Calu3 (cell line): ENCODE measurements at places on chromosomes 1 and 21. TPM values are rescaled to one million over a fixed set of nuclear protein-coding genes. Genes with fewer than 3 reads are reported as not detected.

DNA sequence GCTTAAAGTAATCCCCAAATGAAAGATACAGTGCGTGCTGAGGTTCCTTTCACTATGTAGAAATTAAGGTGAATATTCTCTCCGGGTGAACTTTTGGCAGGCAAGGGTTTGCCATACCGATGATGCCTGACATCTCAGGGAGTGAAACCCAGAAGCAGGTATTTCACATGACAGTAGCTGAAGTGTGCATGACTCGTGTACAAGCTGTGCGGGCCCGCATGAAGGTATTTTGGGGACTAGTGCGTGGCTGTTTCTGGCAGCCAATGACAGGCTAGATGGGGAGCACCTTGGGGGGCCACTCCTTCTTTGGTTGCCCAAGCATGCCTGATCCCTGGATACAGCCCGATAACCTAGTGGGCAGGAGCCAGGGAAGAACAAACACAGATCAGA lies 569.0 kb downstream of the SMYD3 start:
- H3K27ac ChIP-seq: no peak overlapping the region
- no peaks in the 10 kb centered on the region for H3K27me3 ChIP-seq
- H3K4me3 ChIP-seq: no peak overlapping the region
- no peak for DNase-seq

DNA sequence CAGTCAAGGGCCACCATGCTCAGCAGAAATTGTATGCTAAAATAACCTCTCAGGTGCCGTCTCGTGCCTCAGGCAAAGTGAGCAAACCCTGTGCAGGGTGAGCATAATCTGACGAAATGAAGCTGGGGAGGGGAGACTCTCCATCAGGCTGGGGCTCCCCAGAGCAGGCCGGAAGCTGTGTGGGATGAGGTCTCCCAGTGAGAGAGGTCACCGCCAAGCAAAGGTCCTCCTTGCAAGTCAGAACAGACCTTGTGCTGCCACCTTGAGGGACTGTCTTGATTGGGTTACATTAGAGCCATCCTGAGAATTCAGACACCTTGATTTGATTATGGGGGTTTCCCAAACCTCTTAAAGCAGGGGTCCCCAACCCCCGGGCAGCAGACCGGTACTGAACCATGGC lies 64.2 kb downstream of the ZNF684 start:
- H3K4me1 ChIP-seq: peaks cover 8% of the 10 kb centered on the region
- no peak for DNase-seq
- peaks cover 17% of the 10 kb centered on the region for H3K27me3 ChIP-seq

GRCh38 chr1:165403835-165404482 lies 41.0 kb downstream of the RXRG start:
- H3K36me3 ChIP-seq: no peaks in the 10 kb centered on the region
- no peak overlapping the region for H3K4me3 ChIP-seq
- peak; percentile 57 for DNase-seq
- no peak overlapping the region for H3K27ac ChIP-seq

DNA sequence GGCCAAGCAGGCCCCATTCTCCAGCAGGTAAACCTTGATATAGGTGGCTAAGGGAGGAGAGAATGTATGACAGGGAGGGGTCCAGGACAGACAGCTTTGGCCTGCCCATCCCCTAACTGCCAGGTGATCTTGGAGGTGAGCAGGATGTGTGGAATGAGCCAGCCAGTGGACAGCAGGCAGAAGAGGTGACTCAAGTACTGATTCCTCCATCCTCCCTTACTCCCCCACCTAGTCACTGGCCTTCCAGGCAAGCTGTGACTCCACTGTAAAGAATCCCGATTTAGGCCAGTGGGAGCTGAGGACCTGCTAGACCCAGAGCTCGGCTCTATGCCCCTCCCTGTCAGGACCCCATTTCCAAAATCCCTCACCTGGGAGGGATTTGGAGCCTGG lies 36.6 kb downstream of the RIMS3 start:
- peaks cover 27% of the 10 kb centered on the region for H3K27me3 ChIP-seq
- H3K4me3 ChIP-seq: no peak overlapping the region
- no peaks in the 10 kb centered on the region for H3K4me1 ChIP-seq
- no peaks in the 10 kb centered on the region for H3K36me3 ChIP-seq
- DNase-seq: no peak

DNA sequence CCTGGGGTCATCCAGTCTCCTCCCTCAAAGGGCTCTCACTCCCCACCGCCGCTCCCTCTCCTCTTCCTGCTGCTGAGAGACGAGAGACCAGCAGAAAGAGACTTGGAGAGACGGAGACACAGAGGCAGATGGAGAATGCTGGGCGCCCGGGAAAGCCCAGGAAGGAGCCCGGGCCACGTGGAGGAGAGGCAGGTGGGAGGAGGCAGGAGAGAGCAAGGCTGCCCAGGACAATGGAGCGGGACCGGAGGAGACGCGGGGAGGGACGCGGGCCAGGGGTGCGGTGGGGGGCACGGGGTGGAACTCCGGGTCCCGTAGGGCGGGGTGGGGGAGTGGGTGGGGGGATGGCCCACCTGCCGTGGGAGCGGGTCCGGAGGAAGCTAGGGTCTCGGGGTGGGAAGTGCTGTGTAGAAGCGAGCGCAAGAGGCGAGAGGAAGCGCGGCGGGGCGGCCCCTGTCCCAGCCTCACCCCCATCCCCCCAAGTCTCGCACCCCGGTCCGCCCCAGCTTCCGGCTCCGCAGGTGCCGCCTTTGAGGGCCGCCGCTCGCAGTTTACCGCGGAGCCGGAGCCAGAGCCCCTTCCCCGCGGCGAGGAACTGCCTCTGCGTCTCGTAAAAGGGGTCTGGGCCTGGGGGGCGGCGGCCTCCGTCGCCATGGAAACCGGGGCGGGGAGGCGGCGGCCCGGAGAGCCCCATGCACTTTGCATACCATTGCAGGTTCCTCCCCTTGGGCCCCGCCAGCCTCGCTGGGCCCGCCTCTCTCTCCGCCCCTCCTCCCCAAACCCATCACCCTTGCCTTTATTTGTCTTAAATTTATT lies 11.7 kb upstream of the EPHA2 start:
- H3K4me1 ChIP-seq: peaks cover 43% of the 10 kb centered on the region
- H3K27me3 ChIP-seq: no peaks in the 10 kb centered on the region
- peak overlapping the region; percentile 61 for H3K4me3 ChIP-seq
- peaks cover 35% of the 10 kb centered on the region for H3K36me3 ChIP-seq

- no peak overlapping the region for H3K27ac ChIP-seq
- no peaks in the 10 kb centered on the region for H3K27me3 ChIP-seq
- no peak overlapping the region for H3K4me3 ChIP-seq
- DNase-seq: no peak
- peaks cover 36% of the 10 kb centered on the region for H3K36me3 ChIP-seq
- H3K4me1 ChIP-seq: no peaks in the 10 kb centered on the region
Measured at GRCh38 chr1:230246551-230246950, 179.5 kb downstream of the GALNT2 start.

DNA sequence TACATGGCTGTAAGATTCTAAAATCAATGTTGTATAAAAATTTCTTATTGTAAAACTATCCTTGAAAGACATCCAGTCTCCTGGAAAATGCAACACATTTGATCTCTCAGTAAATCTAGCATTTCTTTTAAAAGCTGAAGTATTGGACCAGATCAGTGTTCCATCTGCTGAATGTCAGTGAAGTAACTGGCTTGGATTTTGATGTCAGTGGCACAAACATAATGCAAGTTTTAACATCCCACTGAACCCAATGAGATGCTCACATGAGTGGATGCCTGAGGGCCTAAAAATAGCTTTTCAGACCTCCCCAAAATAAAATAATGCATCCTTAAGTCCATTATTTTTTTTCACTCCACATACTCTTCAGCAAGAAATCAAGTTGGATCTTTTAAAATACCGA lies 1432.2 kb downstream of the MRPL39 start:
- H3K27ac ChIP-seq: no peak overlapping the region
- no peaks in the 10 kb centered on the region for H3K36me3 ChIP-seq
- DNase-seq: no peak
- H3K4me3 ChIP-seq: no peak overlapping the region
- no peaks in the 10 kb centered on the region for H3K27me3 ChIP-seq

GRCh38 chr1:160308451-160309184 lies 23.7 kb upstream of the PEX19 start:
- DNase-seq: no peak
- H3K4me1 ChIP-seq: no peaks in the 10 kb centered on the region

- no peaks in the 10 kb centered on the region for H3K36me3 ChIP-seq
- H3K4me3 ChIP-seq: no peak overlapping the region
- H3K27ac ChIP-seq: no peak overlapping the region
- no peak for DNase-seq
- H3K4me1 ChIP-seq: no peaks in the 10 kb centered on the region
Measured at GRCh38 chr1:176786274-176786673, 323.3 kb downstream of the PAPPA2 start.

GRCh38 chr1:217494767-217495166 lies 136.1 kb downstream of the GPATCH2 start:
- no peaks in the 10 kb centered on the region for H3K4me1 ChIP-seq
- no peak overlapping the region for H3K4me3 ChIP-seq
- no peaks in the 10 kb centered on the region for H3K27me3 ChIP-seq
- no peak for DNase-seq
- H3K27ac ChIP-seq: no peak overlapping the region

- no peak for DNase-seq
- H3K36me3 ChIP-seq: peaks cover 11% of the 10 kb centered on the region
- H3K27me3 ChIP-seq: no peaks in the 10 kb centered on the region
- H3K4me3 ChIP-seq: no peak overlapping the region
Measured at GRCh38 chr1:165678509-165678908, 19.9 kb downstream of the ALDH9A1 start.

- no peaks in the 10 kb centered on the region for H3K36me3 ChIP-seq
- peaks cover 12% of the 10 kb centered on the region for H3K4me1 ChIP-seq
- DNase-seq: no peak
- H3K4me3 ChIP-seq: no peak overlapping the region
Measured at GRCh38 chr1:85417876-85418275, 47.1 kb downstream of the DDAH1 start.

DNA sequence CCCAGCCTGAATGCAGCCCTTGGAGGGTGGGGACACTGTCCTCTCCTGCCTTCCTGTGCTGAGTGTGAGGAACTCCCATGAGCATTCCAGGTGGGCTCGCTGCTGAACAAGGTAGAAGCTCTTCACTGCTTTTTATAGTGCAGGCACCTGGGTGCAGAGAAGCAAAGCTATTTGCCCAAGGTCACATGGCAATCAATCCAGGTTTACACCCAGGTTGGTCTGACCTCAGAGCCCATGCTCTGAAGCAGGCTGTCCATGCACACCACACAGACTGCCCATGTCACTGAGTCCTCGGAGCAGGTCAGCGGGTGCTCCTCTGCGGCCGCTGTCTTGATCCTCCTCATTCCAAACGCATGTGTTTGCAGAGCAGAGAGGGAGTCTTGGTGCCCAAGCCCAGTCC lies 323.4 kb upstream of the VAMP3 start:
- H3K36me3 ChIP-seq: no peaks in the 10 kb centered on the region
- no peak for DNase-seq
- H3K27ac ChIP-seq: no peak overlapping the region
- H3K27me3 ChIP-seq: peaks cover 8% of the 10 kb centered on the region
- H3K4me1 ChIP-seq: no peaks in the 10 kb centered on the region

DNA sequence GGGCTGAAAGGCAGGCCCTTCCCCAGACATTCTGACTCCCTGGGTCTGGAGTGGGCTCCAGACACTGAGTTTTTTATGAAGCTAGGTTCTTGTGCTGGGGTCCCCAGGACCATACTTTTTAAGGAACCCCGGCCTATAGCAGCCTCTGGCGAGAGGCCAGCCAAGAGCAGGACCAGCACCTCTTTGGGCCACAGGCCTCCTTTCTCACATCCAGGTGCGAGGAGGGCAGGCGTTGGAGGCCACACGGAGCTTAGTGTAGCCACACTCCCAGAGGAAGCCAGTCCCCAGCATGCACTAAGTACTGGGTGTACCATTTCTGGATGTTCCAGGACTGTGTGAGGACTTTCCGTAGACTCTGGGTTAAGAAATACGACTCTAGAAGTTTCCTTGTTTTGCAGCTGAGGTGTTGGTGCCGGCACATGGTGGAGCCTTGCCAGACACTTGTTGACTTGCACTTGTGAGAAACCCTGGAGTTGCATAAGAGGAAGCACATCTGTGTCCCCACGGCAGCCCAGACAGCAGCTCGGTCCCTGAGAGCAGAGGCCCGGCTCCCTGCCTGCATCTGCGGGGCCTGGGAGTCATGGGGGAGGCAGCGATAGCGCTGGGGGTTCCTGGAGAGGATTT lies 122.2 kb upstream of the VAMP3 start:
- H3K36me3 ChIP-seq: peaks cover 6% of the 10 kb centered on the region
- no peaks in the 10 kb centered on the region for H3K4me1 ChIP-seq
- no peak overlapping the region for H3K27ac ChIP-seq

- no peaks in the 10 kb centered on the region for H3K27me3 ChIP-seq
- H3K27ac ChIP-seq: no peak overlapping the region
- no peak for DNase-seq
- H3K4me1 ChIP-seq: peaks cover 31% of the 10 kb centered on the region
Measured at GRCh38 chr1:43449708-43450069, 4.0 kb downstream of the HYI start.

DNA sequence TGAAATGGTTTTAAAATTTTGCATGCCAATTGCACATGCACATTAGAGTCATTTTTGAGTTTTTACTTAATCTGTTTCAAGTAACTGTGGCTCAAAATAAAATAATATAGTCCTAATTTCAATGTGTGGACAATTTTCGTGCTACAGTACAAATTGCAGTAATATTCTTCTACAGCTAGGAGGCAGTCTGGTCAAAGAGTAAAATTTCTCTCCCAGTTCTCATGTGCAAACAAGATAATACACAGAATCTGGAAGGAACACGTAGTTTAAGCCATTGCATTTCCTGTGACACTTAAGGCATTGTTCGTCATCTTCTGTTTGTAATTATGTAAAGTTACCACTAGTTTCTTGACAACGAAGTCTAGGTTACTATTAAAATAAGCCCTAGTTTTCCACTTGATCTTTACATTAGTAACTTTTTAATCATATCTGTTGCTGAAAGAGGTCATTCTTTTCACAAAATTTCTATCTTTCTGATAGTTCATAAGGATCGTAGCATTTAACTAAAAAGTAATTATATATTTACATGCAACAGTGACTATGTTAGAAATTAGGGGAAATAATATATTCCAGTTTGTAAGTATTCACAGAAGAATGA lies 28.9 kb downstream of the ODR4 start:
- no peak overlapping the region for H3K4me3 ChIP-seq
- no peaks in the 10 kb centered on the region for H3K4me1 ChIP-seq
- peak; percentile 13 for DNase-seq
- no peak overlapping the region for H3K27ac ChIP-seq
- H3K36me3 ChIP-seq: peaks cover 14% of the 10 kb centered on the region
- no peaks in the 10 kb centered on the region for H3K27me3 ChIP-seq

GRCh38 chr1:10901091-10901890 lies 104.8 kb upstream of the CASZ1 start:
- no peaks in the 10 kb centered on the region for H3K4me1 ChIP-seq
- peak overlapping the region; percentile 42 for H3K4me3 ChIP-seq
- H3K27me3 ChIP-seq: no peaks in the 10 kb centered on the region
- H3K36me3 ChIP-seq: peaks cover 7% of the 10 kb centered on the region
- peak; percentile 19 for DNase-seq
- H3K27ac ChIP-seq: peak overlapping the region; percentile 85

- DNase-seq: no peak
- no peak overlapping the region for H3K4me3 ChIP-seq
- no peaks in the 10 kb centered on the region for H3K36me3 ChIP-seq
- peaks cover 10% of the 10 kb centered on the region for H3K27me3 ChIP-seq
Measured at GRCh38 chr1:212712451-212713303, 13.0 kb upstream of the BATF3 start.

The CFHR5 gene
- not detected in 2 replicates for total RNA-seq

The ERICH3 gene
- total RNA-seq: 0.15 and 0.35 TPM in 2 replicates

The GPR157 gene
- total RNA-seq: 5.4 and 12.5 TPM in 2 replicates

The KIAA0040 gene
- total RNA-seq: 24.3 and 33.4 TPM in 2 replicates

The LRRC38 gene
- not detected in 2 replicates for total RNA-seq

The AADACL4 gene
- not detected in 2 replicates for total RNA-seq

The TP73 gene
- 0.34 and 0.54 TPM in 2 replicates for total RNA-seq
